Heart right ventricle (tissue), 16 donors: ENCODE measurements at places on chromosomes 2 and 18. TPM values are rescaled to one million over a fixed set of nuclear protein-coding genes. Genes with fewer than 3 reads are reported as not detected.

The KDSR gene
- polyA plus RNA-seq = 9.4 TPM

The MLPH gene
- 9.7 TPM for polyA plus RNA-seq

The CCDC68 gene
- 12.7 TPM for polyA plus RNA-seq

The ORMDL1 gene
- 88.2 TPM for polyA plus RNA-seq

The UGT1A8 gene
- polyA plus RNA-seq = not detected

The SPP2 gene
- not detected for polyA plus RNA-seq

The MDH1 gene
- polyA plus RNA-seq = 1,192 TPM

The CDH19 gene
- polyA plus RNA-seq = 28.3 TPM

The C2orf69 gene
- polyA plus RNA-seq = 4.4 TPM

The SERPINB10 gene
- polyA plus RNA-seq = not detected

The VIT gene
- 9.6 TPM for polyA plus RNA-seq

The SETBP1 gene
- polyA plus RNA-seq = 1.6 TPM

- no peak for DNase-seq
These were observed 191.2 kb downstream of the NCKAP5 start for GRCh38 chr2:133377021-133377481.

DNA sequence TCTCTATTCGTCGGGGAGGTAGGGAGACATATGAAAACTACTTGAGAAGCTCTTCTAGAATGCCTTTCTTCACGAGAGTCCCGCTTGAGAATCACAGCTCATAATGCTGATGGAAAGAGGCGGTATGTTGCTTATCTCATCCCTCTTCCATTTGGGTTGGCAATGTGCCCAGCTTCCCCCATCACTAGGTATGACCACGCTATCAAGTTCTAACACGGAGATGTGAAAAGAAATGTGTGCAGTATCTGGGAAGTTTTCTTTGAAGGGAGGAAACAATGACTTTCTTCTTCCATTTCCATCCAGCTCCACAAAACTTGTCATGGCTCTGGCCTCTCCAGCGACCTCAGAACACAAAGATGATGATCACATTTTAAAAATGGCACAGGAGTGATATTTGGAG lies 742.4 kb downstream of the DCDC2C start:
- no peak for DNase-seq

DNA sequence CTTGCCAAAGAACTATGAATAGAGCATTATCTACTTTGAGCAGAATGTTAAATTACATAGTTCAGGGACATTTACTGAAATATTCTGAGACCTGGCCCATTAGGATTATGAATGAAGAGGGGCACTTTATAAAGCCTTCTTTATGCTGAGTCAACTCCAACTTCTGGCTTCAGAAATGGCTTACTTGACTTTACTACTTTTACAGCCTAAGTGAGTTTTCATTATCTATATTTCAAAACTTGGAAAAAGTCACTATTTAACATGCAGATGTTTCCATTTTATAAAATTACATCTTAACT lies 37.7 kb downstream of the SESTD1 start:
- no peak for DNase-seq

GRCh38 chr2:69059731-69060290 lies 46.8 kb downstream of the ANTXR1 start:
- DNase-seq = no peak

DNA sequence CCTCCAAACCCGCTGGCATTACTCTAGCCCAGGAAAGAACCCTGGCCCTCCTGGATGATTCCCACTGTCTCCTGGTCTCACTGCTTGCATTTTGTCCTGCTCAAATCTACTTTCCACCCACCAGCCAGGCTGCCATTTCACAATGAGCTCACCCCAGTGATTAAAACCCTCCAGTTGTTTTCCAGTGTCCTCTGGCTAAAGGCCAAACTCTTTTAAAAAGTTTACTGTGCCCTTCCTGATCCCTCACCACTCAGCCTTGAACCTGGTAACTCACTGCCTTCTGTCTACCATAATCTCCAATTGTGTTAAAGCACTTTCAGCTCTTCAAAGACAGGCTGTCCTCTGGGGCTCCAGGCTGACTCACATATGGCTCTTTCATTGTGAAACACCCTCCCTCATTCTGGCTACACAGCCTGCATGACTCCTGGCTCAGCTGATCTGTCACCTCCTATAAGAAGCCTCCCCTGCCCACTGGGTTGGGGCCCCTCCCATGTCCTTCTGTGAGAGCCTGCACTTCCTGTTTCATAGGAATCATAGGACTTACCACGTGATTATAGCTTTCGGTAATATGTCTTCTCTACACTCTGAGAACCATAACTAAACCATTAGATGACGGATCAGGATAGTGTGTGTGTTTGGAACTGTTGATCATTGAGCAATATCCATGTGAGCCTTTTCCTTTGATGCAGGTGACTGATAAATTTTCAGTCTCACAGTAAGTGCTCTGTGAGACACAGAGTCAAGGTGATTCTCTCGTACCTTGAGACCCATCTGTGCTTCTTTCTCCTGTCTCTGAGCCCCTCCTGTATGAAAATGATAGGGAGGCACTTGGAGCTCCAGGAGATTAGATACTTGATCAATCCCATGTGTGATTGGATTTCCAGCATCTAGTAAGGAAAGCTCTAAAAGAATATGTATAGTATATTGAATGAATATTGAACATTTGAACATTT lies 590.8 kb upstream of the ID2 start:
- peak; percentile 40 for DNase-seq

- DNase-seq = no peak
These were observed 58.2 kb downstream of the CAB39 start for GRCh38 chr2:230770804-230771203.

DNA sequence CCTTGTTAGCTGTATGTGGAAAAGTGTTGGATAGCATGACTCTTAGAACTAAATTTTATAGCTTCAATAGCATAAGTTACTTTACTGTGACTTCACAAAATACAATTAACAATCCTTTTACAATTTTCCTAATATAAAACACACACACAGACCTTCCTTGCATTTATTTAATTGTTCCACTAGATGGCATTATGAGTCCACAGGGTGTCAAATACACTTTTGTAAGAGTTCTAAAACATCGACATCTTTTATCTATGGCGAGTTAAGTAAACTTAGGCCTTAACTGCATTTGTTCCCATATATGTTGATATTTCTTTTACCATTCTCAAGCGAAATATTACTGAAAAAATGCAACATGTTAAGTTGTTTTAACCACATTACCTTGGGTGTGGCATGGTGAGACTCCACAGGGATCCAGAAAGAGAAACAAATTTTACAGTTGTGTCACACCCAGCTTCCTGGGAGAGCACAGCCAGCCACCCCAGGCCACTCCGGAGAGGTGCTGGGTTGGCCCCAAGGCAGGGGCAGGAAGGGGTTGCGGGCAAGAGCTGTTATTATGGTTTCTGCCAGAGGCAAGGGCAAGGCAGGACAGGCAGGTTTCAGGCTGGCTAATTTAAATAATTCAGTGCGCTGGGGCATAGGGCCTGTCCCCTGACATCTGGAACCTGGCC lies 312.4 kb upstream of the MC4R start:
- DNase-seq = no peak

DNA sequence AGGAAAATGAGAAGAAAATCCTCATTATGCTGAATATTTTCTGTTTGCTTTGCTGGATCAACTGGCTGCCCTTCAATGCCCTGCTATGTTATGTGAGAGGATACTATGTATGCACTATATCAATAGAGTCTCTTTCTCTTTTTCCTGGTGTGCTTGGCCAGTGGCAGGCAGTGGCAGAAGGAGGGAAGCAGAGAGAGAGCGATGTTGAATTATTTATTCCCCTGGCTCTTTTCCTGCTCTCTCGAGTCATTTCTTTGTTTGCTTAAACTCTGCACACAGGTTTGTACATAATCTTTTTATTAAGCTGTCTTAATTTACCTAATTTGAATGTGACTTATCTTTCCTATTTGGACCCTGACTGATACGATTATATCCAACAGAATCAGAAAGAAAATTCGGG lies 1727.3 kb downstream of the SUCLG1 start:
- no peak for DNase-seq

DNA sequence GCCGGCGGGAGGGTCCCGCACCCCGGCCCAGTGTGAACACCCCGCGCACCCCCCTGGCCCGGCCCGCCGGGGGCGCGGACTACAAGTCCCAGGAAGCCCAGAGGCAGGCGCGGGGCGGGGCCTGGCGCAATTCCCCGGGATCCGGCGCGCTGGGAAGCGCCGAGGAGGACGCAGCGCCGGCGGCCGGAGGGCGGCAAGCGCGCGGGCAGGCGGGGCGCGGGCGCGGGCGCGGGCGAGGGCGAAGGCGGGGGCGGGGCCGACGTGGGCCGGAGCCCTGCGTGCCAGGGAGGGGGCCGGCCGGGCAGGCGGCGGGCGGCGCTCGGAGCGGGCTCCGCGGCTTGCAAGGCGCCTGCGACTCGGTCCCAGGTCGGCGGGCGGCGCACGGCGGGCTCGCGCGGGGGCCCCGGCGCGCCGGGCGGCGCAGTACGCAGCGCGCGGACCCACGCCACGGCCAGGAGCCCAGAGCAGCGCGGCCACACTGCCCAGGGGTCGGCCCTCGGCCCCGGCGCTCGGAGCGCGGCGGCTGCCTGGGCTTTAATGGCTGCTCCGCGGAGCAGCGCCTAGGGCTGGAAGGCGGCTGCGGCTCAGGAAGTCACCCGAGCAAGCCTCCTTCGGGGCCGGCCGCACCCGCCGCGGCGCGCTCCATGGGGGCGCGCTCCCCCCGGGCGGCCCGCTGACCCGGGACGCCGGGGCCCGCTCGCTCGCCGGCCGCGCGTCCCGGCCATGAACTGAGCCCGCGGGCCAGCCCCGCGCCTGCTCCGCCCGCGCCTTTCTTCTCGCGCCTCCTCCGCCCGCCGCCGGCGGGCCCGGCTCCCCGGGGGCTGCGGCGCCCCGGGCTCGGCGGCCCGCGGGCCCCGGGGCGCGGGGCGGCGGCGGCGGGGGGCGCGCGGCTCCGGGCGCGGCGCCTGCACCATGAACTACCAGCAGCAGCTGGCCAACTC lies at the start of gene AGAP1:
Gene AGAP1, plus strand, starts transcription at position 269 of the 941 bp plus-strand sequence.
- DNase-seq = peak; percentile 92

DNA sequence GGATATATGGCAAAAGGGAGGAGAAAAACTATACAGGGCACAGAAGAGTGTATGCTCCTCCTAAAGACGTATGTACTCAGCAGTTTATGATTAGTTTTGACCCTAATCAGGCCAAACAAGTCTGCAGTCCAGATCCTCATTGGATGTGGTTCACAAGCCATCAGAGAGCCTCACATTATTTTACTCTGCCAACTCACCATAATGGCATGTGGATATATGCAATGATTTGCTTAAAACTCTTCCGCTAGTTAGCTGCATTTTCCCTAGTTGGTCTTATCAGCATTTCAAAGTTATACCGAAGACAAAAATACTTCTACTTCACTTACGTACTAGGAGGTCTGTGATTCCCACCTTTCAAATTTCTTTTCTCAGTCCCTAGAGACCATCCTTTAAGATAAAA lies 198.4 kb downstream of the CMPK2 start:
- no peak for DNase-seq

DNA sequence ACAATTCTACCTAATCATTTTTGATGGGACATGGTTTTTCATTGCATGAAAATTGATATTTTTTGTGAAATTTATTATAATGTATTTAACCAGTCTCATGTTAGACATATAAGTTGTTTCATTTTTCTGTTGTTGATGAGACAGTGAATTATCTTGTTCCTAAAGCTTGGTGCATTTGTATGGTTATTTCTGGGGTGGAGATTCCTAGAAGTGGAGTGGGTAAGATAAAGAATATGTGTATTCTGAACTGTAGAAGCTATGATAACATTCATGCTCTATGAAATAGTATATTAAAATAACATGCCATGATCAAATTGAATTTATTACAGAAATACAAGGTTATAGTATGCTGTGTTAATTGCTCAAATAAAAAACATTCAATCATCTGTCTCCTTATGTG lies 69.2 kb downstream of the BOLA3 start:
- no peak for DNase-seq

GRCh38 chr2:219175928-219176817 lies 552 bp downstream of the CNPPD1 start:
- DNase-seq = peak; percentile 49

GRCh38 chr2:126370201-126370600 lies 285.8 kb upstream of the GYPC start:
- DNase-seq = no peak

GRCh38 chr2:164655750-164656149 lies 34.5 kb upstream of the GRB14 start:
- DNase-seq = no peak

DNA sequence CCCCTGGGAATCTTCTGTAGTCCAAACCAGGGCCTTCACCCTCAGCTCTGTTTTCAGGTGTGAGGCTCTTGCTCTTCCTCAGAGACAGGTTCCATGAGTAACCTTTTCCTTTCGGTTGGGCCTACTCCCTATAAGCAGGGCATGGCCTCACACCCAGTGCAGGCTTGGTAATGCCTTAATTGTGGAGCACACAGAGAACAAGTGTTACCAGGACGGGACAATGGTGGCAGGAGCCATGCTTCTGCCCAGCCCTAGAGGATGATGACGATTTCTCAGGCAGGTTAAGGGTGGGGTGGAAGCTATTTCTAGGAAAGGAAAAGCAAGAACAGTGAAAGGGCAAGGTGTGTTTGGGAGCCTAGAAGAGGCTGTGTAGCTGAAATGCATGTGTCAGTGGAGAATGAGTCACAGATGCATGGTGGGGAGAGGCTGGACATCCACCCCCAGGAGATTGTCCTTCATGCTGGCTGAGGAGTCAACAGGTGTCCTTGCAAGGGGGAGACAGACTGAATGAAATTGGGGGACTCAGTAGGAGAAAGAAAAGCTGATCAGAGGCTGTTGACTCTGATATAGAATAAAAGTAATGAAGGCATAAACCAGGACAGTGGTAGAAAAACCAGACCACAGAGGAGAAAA lies 22.0 kb upstream of the SERPINB12 start:
- no peak for DNase-seq

DNA sequence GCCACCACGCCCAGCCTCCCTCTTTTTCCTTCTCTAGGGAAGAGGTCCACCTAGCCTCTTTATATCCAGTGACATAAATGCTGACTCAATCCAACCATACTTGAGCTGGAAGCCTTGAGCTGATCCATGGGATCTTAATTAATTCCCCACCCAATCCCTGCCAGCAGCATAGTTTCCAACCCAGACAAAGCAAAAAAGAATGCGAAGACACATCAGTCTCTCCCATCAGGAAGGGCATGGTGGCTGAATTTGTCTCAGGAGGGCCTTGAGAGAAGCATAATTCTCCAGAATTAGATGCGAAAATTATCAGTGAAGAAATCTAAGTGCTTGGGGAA lies 22.5 kb downstream of the CASP10 start:
- no peak for DNase-seq

DNA sequence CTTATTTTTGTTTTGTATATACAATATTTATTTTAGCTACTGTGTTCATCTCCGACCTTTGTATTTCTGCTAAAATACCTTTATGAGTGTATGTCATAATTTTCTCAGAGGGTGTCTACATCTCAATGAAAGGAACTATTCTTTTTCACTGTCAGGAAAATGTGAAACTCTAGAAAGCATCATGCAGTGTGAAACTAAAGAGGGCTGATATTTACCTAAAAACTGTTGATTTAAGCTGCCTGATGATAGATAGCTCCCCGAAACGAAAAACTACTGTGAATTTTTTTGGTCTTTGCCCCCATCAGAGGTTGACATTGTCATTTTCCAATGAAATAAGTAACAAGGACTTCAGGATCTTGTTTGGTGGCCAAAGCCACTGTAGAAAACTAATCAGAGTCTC lies 38.8 kb downstream of the TMEM178A start:
- DNase-seq = no peak
